ENCODE measurements at places on chromosomes 2 and 18.

DNA sequence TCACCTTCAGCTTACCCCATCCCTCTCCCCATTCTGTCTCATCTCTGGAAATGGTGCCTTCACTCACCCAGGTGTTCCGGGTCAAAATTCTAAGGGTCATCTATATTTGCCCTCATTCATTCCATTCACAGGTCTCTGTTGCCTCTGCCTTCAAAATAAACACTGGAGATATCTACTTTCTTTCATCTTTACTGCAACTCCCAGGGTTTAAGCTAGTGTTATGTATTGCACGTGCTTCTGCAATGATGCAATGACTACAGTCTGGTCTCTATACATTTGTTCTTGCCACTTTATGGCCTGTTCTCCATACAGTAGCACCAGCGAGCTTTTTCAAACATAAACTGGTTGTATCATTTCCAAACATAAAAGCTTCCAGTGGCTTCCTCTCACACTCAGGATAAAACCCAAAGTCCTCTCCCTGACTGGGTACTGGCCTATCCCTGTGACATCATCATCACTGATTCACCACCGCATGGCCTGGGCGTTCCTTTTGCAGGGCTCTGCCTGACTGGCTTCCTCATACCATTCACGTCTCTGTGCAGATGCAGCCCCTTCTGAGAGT is 14.3 kb downstream of the DSG2 start:
- H3K4me1 ChIP-seq = no peaks in the 10 kb centered on the region
- no peak overlapping the region for H3K4me3 ChIP-seq
- DNase-seq = no peak
- H3K36me3 ChIP-seq = no peaks in the 10 kb centered on the region
- no peak overlapping the region for H3K27ac ChIP-seq

- DNase-seq = no peak
- peaks cover 11% of the 10 kb centered on the region for H3K4me1 ChIP-seq
- H3K4me3 ChIP-seq = no peak overlapping the region
- peak overlapping the region; percentile 54 for H3K27ac ChIP-seq
Observed at GRCh38 chr2:11077411-11077810, 77.9 kb upstream of the SLC66A3 start.

DNA sequence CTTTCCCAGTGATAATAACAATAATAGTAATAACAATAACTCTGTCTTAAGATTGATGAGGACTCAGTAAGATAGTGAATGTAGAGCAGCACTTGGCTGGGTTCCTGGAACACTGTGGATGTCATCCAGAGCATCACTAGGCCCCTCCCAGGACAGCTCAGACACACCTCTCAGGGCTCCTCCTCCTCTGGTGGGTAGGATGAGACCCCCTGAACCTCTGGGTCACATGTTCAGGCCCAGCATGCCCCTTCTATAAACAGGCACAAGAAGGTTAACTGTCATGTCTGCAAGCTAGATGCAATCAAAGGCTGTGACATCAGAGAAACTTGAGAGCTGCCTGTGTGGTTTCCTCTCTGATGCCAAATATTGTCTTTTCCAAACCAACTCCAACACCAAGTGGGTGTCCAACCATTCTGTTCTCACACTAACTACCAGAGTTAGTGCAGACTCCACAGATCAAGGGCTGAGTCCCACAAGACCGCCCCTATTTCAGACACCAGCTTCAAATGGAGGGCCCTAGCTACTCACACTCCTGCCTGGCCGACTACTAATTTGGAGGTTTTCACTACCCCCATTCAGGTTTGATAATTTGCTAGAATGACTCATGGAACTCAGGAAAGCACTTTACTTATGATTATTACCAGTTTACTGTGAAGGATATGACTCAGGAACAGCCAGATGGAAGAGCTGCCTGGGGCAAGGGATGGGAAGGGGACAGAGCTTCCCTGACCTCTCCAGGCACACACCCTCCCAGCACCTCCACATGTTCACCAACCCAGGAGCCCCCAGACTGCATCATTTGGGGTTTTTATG is 46.4 kb upstream of the BZW1 start:
- H3K36me3 ChIP-seq = peaks cover 5% of the 10 kb centered on the region
- no peak overlapping the region for H3K4me3 ChIP-seq
- DNase-seq = no peak
- peaks cover 24% of the 10 kb centered on the region for H3K27me3 ChIP-seq

- H3K27me3 ChIP-seq = no peaks in the 10 kb centered on the region
- H3K4me1 ChIP-seq = peaks cover 11% of the 10 kb centered on the region
- DNase-seq = no peak
- peaks cover 4% of the 10 kb centered on the region for H3K36me3 ChIP-seq
- peak overlapping the region; percentile 100 for H3K4me3 ChIP-seq
Observed at GRCh38 chr2:208253600-208254117, 1.2 kb downstream of the IDH1 start.

DNA sequence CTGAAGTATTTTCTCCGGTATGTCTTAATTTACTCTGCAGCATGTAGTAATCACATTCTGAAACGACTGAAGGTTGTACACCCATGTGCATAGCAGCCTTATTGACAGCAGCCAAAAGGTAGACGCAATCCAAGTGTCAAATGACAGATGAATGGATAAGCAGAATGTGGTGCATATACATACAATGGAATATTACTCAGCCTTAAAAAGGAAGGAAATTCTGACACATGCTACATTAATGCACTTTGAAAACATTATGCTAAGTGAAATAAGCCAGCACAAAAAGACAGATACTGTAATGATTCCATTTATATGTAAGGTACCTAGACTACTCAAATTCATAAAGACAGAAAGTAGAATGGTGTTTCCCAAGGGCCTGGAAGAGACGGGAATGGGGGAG is 88.0 kb upstream of the EFEMP1 start:
- H3K4me3 ChIP-seq = no peak overlapping the region
- peaks cover 3% of the 10 kb centered on the region for H3K4me1 ChIP-seq
- no peak for DNase-seq
- peaks cover 5% of the 10 kb centered on the region for H3K27me3 ChIP-seq

GRCh38 chr2:233064530-233065199 is 4.5 kb downstream of the INPP5D start:
- peaks cover 53% of the 10 kb centered on the region for H3K4me1 ChIP-seq
- no peaks in the 10 kb centered on the region for H3K27me3 ChIP-seq
- peak overlapping the region; percentile 63 for H3K4me3 ChIP-seq
- H3K27ac ChIP-seq = peak overlapping the region; percentile 96

DNA sequence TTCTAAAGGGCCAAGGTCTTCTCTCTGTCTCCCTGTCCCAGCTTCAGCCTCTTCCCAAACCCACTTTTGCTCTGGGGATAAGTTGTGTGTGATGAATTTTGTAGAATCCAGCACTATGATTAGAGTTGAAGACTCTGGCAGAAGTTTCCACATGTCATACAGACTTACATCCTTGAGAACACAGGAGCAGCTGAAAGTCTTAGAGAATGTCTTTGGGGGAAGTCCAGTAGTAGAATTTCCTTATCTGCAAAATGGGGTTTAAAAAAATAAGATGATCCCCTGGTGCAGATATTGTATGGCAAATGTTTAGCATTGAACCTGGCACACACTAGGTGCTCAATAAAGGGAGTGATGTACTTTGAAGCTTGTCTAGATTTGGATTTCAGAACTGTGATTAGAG is 65.2 kb downstream of the TMEM247 start:
- no peaks in the 10 kb centered on the region for H3K27me3 ChIP-seq
- peaks cover 60% of the 10 kb centered on the region for H3K4me1 ChIP-seq
- peak overlapping the region; percentile 87 for H3K4me3 ChIP-seq
- no peaks in the 10 kb centered on the region for H3K36me3 ChIP-seq

GRCh38 chr2:205852457-205852856 is 170.2 kb downstream of the NRP2 start:
- no peak overlapping the region for H3K27ac ChIP-seq
- H3K27me3 ChIP-seq = peaks cover 34% of the 10 kb centered on the region
- H3K4me1 ChIP-seq = no peaks in the 10 kb centered on the region
- H3K4me3 ChIP-seq = no peak overlapping the region
- H3K36me3 ChIP-seq = no peaks in the 10 kb centered on the region
- DNase-seq = no peak

GRCh38 chr2:37786191-37786698 is 114.8 kb upstream of the CDC42EP3 start:
- no peaks in the 10 kb centered on the region for H3K4me1 ChIP-seq
- H3K4me3 ChIP-seq = no peak overlapping the region
- peaks cover 5% of the 10 kb centered on the region for H3K36me3 ChIP-seq
- no peak overlapping the region for H3K27ac ChIP-seq
- DNase-seq = no peak

DNA sequence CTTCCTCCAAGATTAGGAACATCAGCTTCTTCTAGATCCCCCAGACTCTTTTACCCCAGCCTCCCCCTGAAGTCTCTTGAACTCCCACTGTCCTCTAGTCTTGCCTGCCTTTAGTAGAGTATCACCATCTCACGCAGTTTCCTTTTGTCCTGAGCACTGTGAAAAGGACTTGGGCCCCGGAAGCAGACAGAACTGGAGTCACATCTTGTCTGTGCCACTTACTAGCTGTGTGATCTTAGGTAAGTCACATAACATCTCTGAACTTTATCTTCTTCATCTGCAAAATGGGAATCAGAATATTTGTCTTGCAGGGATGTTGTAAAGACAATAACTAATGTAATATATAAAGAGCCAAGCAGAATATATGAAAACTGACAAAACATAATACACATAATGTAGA is 8.4 kb upstream of the TRABD2A start:
- H3K4me1 ChIP-seq = peaks cover 31% of the 10 kb centered on the region
- no peaks in the 10 kb centered on the region for H3K36me3 ChIP-seq
- H3K4me3 ChIP-seq = peak overlapping the region; percentile 92
- no peak for DNase-seq
- peak overlapping the region; percentile 100 for H3K27ac ChIP-seq

- H3K27ac ChIP-seq = no peak overlapping the region
- no peak for DNase-seq
- H3K4me1 ChIP-seq = peaks cover 20% of the 10 kb centered on the region
- no peaks in the 10 kb centered on the region for H3K36me3 ChIP-seq
- H3K27me3 ChIP-seq = no peaks in the 10 kb centered on the region
Observed at GRCh38 chr18:11994703-11995444, 13.6 kb downstream of the IMPA2 start.

GRCh38 chr2:123502931-123503330 is 522.2 kb upstream of the CNTNAP5 start:
- no peaks in the 10 kb centered on the region for H3K36me3 ChIP-seq
- H3K27me3 ChIP-seq = no peaks in the 10 kb centered on the region
- no peak for DNase-seq
- H3K27ac ChIP-seq = no peak overlapping the region
- H3K4me3 ChIP-seq = no peak overlapping the region

DNA sequence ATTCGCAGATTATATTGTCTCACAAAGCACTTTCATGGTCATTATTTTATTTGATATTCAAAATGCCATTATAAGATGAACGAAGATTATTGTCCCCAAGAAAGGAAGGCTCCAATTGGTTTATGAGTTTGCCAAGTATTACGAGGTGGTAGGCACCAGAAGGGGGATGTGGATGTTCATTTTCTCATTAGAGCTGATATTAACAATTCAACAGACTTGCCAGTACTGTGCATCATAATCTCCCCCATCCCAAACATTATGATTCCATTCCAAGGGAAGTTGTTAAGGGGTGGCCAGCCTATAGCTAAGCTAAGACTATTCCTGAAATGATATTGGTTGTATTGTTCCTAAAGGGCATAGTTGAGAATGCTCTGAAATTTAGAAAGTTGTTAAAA is 257.7 kb downstream of the PRKCE start:
- H3K4me3 ChIP-seq = no peak overlapping the region
- peaks cover 6% of the 10 kb centered on the region for H3K4me1 ChIP-seq
- H3K27me3 ChIP-seq = no peaks in the 10 kb centered on the region
- no peak for DNase-seq

DNA sequence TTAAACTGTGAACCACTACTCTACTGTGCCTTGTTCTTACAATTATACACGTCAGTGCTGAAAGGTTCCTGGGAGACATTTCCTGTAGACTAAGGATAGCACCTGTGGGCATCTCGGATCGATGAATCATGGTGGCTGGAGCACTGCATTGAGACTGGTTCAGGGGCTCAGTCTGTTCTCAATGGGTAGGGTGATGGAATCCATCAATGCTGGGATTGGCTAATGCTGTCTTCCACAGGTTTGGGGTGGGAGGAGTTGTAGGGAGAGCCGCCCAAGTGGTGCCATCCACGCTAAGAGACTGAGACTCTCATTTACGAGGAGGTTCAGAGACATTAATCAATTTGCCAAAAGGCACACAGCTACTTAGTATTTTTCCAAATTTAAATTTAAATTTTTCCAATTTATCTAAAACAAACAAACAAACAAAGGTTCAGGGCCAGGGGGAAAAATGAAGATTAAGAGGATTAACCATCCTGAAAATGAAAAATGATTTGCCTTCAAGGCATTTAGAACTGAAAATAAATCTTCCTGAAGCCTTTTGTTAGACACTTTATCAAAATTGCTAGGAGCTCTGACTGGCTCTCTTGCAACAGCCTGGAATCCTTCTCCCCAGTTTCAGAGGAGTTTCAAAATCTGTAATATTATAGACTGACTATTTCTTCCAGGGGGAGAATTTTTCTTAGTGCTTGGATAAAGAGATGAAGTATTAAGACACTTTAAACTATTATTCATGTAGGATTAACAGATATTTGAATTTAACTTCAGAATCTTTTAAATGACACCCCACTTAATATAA is 359.2 kb downstream of the TGIF1 start:
- peaks cover 12% of the 10 kb centered on the region for H3K27me3 ChIP-seq
- H3K4me1 ChIP-seq = no peaks in the 10 kb centered on the region
- H3K36me3 ChIP-seq = no peaks in the 10 kb centered on the region
- H3K4me3 ChIP-seq = no peak overlapping the region
- no peak overlapping the region for H3K27ac ChIP-seq
- no peak for DNase-seq

GRCh38 chr2:176978921-176979320 is 233.7 kb upstream of the HNRNPA3 start:
- no peak for DNase-seq
- H3K4me1 ChIP-seq = no peaks in the 10 kb centered on the region
- no peak overlapping the region for H3K4me3 ChIP-seq
- peaks cover 2% of the 10 kb centered on the region for H3K36me3 ChIP-seq
- no peak overlapping the region for H3K27ac ChIP-seq

Measured in T-helper 17 cell (primary cell).